Liver (tissue), 10 donors: ENCODE measurements at places on chromosomes 5 and 9. TPM values are rescaled to one million over a fixed set of nuclear protein-coding genes. Genes with fewer than 3 reads are reported as not detected.

PCDHB5 gene
- polyA plus RNA-seq = 0.33 TPM

LRRC19 gene
- 2.1 TPM for polyA plus RNA-seq

GABBR2 gene
- 0.03 TPM for polyA plus RNA-seq

COL15A1 gene
- polyA plus RNA-seq = 0.16 TPM

MEIKIN gene
- polyA plus RNA-seq = not detected

DNA sequence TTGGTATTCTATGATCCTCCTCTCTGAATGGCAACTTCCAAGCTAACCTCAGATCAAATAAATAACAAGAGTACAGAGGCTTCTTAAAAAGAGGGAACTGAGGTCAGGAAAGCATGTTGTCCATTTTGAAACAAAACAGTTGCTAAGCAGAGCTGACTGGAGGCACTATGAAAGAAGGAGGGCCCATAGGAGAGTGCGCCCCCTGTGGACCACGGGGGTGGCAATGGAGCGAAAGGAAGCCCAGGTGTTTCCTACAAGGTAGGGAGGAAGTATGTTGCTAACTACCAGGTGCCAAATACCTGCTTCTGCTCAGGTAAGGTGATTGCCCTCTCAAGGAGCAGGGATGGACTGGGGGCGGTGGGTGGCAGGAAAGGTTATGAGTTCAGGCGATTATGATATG lies 101.8 kb upstream of the MAST4 start:
- no peak for DNase-seq
- no peaks in the 10 kb centered on the region for H3K27me3 ChIP-seq
- no peak overlapping the region for H3K4me3 ChIP-seq
- H3K36me3 ChIP-seq = no peaks in the 10 kb centered on the region
- no peaks in the 10 kb centered on the region for H3K4me1 ChIP-seq
- no peak overlapping the region for H3K27ac ChIP-seq

DNA sequence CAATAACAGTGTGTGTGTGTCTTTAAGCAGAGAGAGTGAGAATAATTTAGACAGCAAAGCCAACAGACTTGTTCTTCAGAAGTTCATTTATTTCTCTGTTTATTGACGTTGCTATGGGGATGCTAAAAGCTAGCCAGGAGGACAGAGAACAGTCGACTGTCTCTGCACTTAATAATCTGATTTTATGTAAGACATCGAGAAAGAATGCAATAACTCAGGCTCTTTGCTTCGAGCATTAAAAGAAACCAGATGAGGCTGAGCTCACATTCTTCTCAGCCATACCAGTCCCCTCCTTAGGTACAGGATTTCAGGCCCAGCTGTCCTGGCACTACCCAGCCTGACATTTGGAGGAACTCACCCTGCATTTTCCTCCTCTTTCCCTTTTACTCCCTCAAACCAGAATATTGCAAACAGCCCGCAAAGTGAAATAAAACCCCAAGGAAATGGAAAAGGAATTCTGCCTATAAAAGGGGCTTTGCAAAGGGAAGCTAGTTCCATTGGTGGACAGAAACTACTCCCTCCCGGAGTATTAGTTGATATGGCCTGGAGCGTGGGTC lies 44.5 kb upstream of the DPYSL3 start:
- H3K4me1 ChIP-seq = no peaks in the 10 kb centered on the region
- H3K27ac ChIP-seq = peak overlapping the region; percentile 31
- DNase-seq = no peak
- no peaks in the 10 kb centered on the region for H3K27me3 ChIP-seq
- no peak overlapping the region for H3K4me3 ChIP-seq

GRCh38 chr5:138369706-138370105 lies 17.2 kb downstream of the KDM3B start:
- H3K27ac ChIP-seq = peak overlapping the region; percentile 66
- H3K4me1 ChIP-seq = peaks cover 2% of the 10 kb centered on the region
- DNase-seq = no peak
- no peaks in the 10 kb centered on the region for H3K27me3 ChIP-seq

DNA sequence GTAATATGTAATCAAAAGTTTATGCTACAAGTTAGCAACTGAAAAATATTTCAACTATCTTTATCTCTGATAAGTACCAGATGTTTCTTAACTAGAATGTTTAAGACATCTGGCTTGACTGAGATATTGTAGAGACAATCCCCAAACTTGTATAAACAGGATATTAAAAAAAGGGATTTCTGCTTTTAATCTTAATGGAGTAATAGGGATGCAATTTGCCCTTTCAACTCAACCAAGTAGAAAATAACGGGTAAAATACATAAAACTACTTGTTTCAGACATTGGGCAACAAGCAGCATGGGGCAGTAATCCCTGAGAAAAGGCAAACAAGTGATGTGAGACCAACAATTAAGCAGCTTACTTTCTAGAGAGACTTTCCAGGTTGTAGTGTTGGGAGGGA lies 9.4 kb upstream of the ADAMTS12 start:
- H3K27ac ChIP-seq = no peak overlapping the region
- DNase-seq = no peak
- no peak overlapping the region for H3K4me3 ChIP-seq
- no peaks in the 10 kb centered on the region for H3K27me3 ChIP-seq
